Right atrium auricular region (tissue), 2 donors: ENCODE measurements at places on chromosomes 2 and 18.

DNA sequence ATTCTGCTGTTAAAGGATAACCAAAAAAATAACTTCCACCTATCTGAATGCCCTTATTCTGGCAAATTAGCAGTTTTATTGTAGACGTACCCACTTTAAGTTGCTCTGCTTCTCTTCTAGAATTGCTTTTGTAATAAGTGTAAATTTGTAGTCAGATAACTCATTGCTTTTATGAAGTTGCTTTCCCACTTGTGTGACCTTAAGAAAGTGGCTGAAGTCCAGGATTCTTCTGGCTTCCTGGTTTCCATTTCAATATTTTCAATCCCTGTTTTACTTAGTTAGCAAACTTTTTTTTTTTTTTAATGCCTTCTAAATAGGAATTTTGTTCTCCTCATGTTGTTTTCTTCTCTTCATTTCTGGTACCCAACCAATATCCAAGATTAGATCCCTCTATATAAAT is 59.8 kb downstream of the GLS start:
- DNase-seq = no peak

DNA sequence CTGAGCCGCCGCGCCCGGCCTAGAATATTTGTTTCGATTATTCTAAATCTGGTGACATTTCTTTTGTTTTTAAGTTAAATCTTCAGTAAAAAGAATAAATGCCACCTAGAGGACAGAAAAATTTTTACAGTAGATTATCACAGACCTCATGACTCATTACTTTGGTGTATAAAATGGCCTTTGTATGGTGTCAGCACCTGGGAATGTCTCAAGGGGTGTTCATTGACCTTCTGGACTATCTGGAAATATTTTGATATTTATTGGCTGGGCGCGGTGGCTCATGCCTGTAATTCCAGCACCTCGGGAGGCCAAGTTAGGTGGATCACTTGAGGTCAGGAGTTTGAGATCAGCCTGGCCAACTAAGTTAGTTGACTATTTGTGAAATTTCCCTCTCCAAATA is 30.3 kb upstream of the SLC30A6 start:
- no peak for DNase-seq

GRCh38 chr2:102550151-102550550 is 69.2 kb upstream of the SLC9A2 start:
- no peak for DNase-seq

DNA sequence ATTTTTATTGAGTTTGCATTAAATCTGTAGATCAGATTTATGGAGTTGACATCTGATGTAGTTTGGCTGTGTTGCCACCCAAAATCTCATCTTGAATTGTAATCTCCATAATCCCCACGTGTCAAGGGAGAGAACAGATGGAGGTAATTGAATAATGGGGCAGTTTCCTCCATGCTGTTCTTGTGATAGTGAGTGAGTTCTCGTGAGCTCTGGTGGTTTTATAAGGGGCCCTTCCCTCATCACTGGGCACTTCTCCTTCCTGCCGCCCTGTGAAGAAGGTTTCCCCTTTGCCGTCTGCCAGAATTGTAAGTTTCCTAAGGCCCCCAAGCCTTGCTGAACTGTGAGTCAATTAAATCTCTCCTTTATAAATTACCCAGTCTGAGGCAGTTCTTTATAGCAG is 32.2 kb downstream of the ZC3H15 start:
- no peak for DNase-seq

DNA sequence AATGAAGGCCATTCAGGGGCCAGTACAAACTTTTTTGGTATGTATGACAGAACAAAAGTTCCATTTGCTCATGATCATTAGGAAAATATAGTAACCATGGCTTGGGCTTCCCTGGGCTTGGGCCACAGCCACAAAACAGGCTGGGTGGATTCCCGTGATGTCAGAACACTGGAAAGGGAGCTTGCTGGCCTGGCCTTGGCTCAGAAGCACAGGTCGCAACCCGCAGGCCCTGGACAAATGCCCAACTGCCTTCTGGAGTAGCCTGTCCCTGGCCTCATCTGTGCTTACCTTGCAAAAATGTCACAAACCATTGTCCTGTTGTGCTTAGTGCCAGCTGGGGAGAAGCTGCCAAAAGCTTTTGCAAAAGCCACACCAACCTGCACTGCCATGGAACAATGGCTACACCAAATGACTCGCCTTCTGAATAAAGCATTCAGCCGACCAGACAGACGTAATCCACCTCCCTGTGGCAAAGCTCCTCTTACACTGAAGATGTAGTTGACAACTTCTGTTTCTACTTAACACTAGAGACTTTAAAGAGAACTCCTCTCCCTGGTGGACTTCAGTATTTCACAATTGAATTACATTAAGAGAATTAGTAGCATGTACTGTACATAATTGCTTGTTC is 125.5 kb downstream of the ANKRD44 start:
- peak; percentile 88 for DNase-seq

GRCh38 chr2:205561441-205561840 is 120.9 kb upstream of the NRP2 start:
- no peak for DNase-seq

- DNase-seq = no peak
Measured at GRCh38 chr18:58569490-58569911, 59.4 kb downstream of the ALPK2 start.

- DNase-seq = no peak
Measured at GRCh38 chr2:181380581-181380980, 76.6 kb upstream of the ITGA4 start.

DNA sequence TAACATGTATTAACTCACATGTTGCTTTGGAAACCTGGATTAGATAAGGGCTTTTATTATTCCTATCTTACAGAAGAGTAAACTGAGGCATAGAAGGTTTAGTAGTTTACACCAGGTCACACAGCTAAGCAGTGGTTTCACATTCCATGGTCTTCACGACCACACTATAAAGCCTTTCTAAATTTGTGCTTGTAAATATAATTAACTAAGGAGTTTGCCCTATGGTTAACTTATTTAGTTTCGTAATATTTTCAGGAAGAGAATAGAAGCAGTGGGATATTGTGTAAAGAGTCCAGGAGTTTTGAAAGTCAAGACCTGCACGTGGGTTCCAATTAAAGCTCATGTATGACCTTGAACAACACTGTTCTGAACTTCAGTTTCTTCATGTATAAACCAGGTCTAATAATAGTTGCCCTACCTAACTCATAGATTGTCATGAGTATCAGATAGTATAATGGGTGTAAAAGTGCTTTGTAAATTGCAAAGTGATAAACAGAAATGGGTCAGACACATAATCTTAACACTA is 19.5 kb upstream of the SOS1 start:
- DNase-seq = no peak

GRCh38 chr2:196420143-196420542 is 219.4 kb upstream of the CCDC150 start:
- DNase-seq = no peak

DNA sequence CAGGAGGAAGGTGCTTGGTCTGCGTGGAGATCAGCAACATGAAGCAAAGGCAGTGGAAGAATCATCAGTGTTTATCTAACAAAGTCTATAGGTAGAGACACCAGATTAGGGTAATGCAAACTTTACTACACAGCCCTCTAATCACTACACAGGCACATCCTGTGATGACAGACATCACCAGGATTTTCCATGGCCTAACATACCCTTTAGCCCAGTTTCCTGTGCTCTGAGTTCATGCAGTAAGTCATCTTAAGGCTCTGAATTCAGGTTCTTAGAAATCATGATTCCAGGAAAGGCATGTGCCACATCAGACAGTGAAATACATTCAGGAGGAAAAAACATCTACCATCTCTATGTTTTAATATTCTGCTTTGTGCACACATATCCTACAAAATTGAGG is 708.5 kb upstream of the SLC8A1 start:
- DNase-seq = no peak

GRCh38 chr2:57373530-57373929 is 673.1 kb upstream of the VRK2 start:
- DNase-seq = no peak

DNA sequence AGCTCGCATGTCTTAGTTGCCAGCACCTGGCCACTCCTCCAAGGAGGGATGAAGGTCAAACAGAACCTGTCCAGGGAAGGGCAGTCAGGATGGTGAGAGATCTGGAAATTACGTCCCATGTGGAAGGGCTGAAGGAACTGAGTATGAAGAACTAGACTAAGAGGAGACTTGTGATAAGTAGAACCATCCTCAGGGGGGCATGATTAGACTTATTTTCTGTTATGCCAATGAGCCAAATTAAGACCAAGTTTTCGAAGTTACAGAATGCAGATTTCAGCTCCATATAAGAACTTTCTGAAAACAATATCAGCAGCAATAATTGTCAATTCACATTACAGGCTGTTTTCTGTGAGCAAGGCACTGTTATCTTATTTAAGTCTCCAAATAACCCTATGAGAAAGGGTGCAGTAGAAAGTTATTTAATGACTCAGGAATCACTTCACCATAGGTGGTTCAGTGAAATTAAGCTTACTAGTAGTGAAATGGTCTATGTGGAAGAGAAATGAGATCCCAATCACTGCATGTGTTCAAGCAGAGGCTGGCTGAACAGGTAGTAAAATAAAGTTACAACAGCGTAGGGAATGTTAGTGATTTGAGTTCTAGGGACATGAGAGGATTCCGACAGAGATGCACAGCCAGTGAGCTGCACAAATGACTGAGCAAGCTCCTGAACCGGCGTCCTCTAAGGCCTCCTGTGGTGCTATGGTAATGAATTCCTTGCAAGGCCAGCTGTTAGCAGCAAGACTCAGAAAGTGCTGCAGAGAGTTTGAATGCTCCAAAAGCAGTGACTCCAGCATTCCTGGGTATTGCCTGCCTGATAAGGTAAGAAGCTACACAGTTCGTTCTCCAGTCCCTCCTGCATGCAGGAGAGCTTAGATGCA is 4.5 kb upstream of the DYM start:
- DNase-seq = no peak

GRCh38 chr2:21498016-21498415 is 374.2 kb downstream of the TDRD15 start:
- no peak for DNase-seq

DNA sequence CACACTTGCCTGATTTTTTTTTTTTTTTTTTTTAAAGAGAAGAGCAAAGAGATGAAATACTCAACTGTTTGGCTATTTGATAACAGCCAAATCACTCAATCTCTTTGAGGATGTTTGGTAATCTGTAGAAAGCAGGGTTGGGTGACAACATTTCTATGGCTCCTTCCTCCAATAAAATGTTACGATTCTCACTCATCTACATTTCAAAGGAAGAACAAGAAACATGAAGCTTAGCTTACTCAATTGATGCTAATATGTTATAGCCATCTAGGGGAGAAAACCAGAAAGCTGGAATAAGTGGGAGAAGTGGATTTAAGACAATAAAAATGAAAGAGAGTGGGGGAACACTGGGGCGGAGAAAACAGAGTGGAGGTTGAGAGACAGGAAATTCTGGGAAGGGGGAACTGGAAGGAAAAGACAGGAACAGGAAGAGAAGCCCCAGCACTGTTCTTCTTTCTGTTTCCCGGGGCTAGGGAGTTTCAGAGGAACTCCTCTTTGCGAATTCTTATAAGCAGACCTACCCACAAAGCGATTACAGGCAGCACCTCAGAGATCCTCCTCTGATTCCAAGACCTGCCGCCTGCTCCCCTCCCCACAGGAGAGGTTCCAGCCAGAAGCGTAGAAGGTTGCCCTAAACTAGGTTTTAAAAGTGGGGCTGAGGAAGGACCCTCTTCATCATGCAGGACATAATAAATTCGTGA is 13.3 kb downstream of the ST3GAL5 start:
- DNase-seq = no peak

DNA sequence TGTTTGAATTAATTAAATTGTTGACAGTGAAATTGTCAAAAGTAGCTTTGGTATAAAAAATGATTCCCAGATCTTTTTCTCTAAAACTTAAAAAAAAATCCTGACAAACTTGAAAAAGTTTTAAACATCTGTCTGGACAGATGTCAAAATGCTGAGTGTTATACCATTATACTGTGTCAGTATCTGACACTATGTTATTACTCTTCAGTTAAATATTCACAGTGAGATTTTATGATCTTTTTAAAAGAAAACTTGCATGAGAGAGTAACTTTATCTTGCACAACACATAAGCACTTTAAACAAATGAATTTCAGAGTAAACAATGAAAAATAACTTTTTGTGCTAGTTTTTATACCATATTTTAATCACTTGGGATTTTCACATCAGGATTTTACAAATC is 167.4 kb downstream of the MEIS1 start:
- DNase-seq = no peak

DNA sequence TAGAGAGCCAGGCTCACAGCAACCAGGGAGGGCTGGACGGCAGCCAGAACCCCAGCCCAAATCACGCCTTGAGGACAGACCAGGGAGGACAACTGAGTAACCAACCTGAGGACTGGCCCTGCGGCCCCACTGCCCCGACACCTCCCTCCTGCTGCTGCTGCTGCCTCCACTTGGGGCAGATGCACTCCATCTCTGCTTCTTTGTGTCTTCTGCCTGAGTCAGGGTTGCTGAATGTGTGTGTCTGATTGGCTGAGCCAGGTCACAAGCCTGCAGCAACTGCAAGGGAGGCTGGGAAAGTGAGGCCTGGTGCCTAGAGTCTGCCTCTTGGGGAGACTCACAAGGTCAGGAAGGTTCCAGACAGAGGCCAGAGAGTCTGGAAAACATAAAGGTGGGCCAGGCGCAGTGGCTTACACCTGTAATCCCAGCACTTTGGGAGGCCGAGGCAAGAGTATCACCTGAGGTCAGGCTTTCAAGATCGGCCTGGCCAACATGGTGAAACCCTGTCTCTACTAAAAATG is 83.4 kb downstream of the ZFP36L2 start:
- no peak for DNase-seq

GRCh38 chr2:48545244-48545643 is 15.3 kb downstream of the STON1 start:
- no peak for DNase-seq

GRCh38 chr2:168798076-168798887 is 4.2 kb upstream of the NOSTRIN start:
- DNase-seq = no peak

- no peak for DNase-seq
Measured at GRCh38 chr18:30359521-30359920, 683.0 kb downstream of the DSC3 start.

- no peak for DNase-seq
Measured at GRCh38 chr2:69961496-69961895, at the start of gene ASPRV1. TSS of gene ASPRV1 (minus strand) at chr2:69961631. CDS start at chr2:69961436, 195 bp downstream.

- no peak for DNase-seq
Measured at GRCh38 chr2:232714969-232715368, 17.8 kb downstream of the GIGYF2 start.

DNA sequence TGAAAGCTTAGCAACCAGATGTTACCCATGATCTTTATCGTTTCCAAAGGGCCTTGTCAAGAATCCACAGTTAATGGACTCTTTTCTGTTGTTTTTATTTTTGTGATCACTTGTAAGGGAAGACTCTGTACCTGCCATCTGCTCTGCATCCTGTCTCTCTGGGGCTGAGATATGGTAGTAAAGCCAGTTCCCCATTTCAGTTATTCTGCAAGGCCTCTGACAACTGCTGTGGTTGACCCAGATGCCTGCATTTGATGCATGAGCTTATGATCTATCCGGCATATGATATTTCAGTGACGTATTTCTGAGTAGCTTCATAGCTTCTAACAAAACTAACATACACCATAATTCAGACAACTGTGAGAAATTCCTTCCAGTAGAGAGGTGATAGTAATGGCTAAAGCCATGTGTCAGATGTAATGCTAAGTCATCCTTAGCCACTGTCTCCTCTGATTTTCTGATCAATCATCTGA is 105.1 kb downstream of the TPO start:
- DNase-seq = no peak

GRCh38 chr2:204145791-204146190 is 209.2 kb downstream of the ICOS start:
- DNase-seq = no peak

GRCh38 chr2:217047209-217047608 is 187.3 kb upstream of the TNP1 start:
- DNase-seq = no peak

- no peak for DNase-seq
Measured at GRCh38 chr18:70450426-70451253, 161.8 kb downstream of the SOCS6 start.
